ENCODE measurements at places on chromosomes 12 and 14. TPM values are rescaled to one million over a fixed set of nuclear protein-coding genes. Genes with fewer than 3 reads are reported as not detected.

The SIX6 gene
- total RNA-seq, result not detected

The KRT77 gene
- not detected for total RNA-seq

The NRXN3 gene
- 2.0 TPM for total RNA-seq

The HOXC9 gene
- total RNA-seq, result not detected

The EIF2S3B gene
- not detected for total RNA-seq

The SIVA1 gene
- total RNA-seq, result 137 TPM

The C12orf50 gene
- not detected for total RNA-seq

The GALNT6 gene
- 1.3 TPM for total RNA-seq

The ALKBH1 gene
- total RNA-seq, result 11.1 TPM

The GMFB gene
- total RNA-seq, result 29.4 TPM

The CDH24 gene
- total RNA-seq, result 1.3 TPM

The DDX23 gene
- total RNA-seq, result 28.3 TPM

The CLEC2A gene
- total RNA-seq, result not detected

The AQP2 gene
- total RNA-seq, result not detected

The PLCZ1 gene
- not detected for total RNA-seq

The CLEC4D gene
- total RNA-seq, result 0.63 TPM

The RTN1 gene
- total RNA-seq, result 1.3 TPM

The ALX1 gene
- not detected for total RNA-seq

The LALBA gene
- not detected for total RNA-seq

The GPRC5A gene
- total RNA-seq, result 14.3 TPM

The TAS2R50 gene
- total RNA-seq, result 1.2 TPM

The OTX2 gene
- total RNA-seq, result not detected

The TSPAN11 gene
- 2.5 TPM for total RNA-seq

The EPYC gene
- total RNA-seq, result not detected

The ITGA7 gene
- total RNA-seq, result 309 TPM

The POLE2 gene
- not detected for total RNA-seq

The SLC2A14 gene
- not detected for total RNA-seq

The P2RX2 gene
- not detected for total RNA-seq
